ENCODE measurements at places on chromosomes 3 and 15. TPM values are rescaled to one million over a fixed set of nuclear protein-coding genes. Genes with fewer than 3 reads are reported as not detected.

DNA sequence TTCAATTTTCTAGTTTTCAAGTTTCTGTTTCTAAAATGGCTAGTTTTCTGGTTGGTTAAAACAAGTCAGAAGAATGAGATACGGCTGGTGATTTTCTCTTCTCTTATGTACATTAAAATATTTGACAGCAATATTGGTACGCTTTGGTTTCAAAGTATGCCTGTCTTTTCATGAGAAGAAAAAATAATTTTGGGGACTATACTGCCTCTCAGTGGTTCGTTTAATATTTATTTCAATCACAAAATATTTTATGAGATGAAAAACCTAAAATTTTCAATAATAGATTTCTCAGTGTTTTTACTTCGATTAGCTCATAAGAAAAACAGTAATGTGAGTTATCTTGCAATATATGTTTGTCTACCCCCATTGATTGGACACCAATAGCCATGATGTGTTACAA is 72.8 kb upstream of the AADACL2 start:
- no peaks in the 10 kb centered on the region for H3K4me1 ChIP-seq
- no peak overlapping the region for H3K4me3 ChIP-seq
- no peaks in the 10 kb centered on the region for H3K36me3 ChIP-seq
- no peaks in the 10 kb centered on the region for H3K27me3 ChIP-seq
- no peak overlapping the region for H3K27ac ChIP-seq
- no peak for DNase-seq

SAXO2 gene
- 5.7 TPM for total RNA-seq

DNA sequence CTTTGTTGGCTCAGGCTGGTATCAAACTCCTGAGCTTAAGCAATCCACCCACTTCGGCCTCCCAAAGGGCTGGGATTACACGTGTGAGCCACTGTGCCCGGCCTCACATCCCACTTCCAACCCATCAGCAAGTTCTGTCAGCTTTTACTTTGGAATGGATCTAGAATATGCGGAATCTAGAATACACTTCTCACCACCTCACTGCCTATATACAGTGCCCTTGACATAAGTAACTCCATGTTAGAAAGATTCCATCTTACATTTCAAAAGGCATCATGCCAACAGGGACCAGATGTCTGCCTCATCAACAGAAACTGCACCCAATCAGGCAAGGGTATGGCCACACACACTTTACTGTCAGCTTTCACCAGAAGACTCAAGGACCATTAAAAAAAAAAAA is 9.9 kb upstream of the RBSN start:
- H3K27me3 ChIP-seq, result no peaks in the 10 kb centered on the region
- H3K27ac ChIP-seq, result no peak overlapping the region
- no peaks in the 10 kb centered on the region for H3K36me3 ChIP-seq
- H3K4me1 ChIP-seq, result peaks cover 5% of the 10 kb centered on the region
- no peak overlapping the region for H3K4me3 ChIP-seq

DNA sequence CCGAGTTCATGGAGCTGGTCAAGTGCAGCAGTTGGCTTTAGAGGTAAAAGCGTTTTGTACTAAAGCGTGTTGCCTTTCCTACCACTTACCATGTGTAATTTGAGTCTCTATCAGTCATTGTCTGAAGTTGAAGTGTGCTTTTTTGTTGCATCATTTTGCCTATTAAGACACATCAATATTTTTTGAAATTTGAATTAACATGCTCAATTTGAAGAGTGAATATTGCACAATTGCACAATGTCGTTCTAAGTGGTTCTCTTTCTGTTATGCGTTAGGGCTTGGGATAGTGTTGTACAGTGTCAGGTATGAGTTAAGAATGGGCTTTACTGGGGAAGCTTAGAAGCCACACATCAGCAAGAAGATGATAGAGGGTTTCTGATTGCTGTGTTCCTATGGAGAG is 84.0 kb upstream of the ACKR4 start:
- H3K36me3 ChIP-seq, result peaks cover 2% of the 10 kb centered on the region
- H3K4me1 ChIP-seq, result no peaks in the 10 kb centered on the region
- no peaks in the 10 kb centered on the region for H3K27me3 ChIP-seq
- no peak overlapping the region for H3K27ac ChIP-seq
- H3K4me3 ChIP-seq, result no peak overlapping the region
- DNase-seq, result no peak

- no peaks in the 10 kb centered on the region for H3K36me3 ChIP-seq
- H3K4me1 ChIP-seq, result peaks cover 8% of the 10 kb centered on the region
- no peak overlapping the region for H3K4me3 ChIP-seq
These were observed 11.7 kb downstream of the BCL2L10 start for GRCh38 chr15:52100807-52101442.

Measured in HCT116 (cell line).